ENCODE measurements at places on chromosomes 6 and 20.

DNA sequence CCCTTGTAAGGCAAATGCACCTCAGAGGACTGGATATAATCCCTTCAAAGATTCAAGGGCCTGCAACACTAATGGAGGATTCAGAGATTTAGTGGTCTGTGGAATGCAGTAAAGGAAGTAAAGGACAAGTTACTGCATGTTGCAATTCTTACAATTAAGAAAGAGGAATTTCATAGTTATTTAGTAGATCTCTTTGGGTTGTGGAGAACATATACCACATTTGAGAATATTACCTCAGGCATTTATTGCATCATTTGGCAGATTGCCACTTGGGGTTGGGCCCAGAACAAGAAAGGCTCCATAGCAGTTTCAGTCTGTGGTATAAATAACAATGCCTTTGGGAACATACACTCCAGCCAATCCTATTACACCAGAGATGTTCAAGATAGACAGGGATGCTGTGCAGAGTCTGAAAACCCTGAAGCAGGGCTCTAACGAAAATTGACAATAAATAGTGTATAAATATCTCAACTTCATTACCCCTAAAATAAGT, 20.9 kb upstream of the EPM2A start:
- no peak for DNase-seq

DNA sequence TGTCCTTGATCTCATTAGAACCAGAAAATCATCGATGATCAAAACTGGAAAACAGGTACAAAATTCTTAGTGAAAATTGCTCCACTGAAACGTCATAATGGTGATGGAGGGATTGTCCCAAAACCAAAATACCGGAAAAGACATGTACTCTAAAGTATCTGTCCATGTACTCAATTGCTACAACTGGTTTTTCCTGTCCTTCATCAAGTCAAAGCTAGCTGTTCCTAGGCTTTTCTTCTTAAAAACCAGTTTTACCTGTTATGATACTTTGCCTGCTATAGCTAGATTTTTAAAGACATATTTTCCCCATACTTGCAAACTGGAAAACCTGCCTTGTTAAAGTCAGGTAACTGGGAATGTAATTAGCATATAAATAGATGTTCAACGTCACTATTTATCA, 50.5 kb upstream of the LRRC1 start:
- DNase-seq = no peak

GRCh38 chr6:116352515-116353471, 18.0 kb upstream of the DSE start:
- no peak for DNase-seq

GRCh38 chr6:162715601-162716000, 12.0 kb downstream of the PRKN start:
- no peak for DNase-seq

GRCh38 chr20:62635852-62636251, 6.5 kb upstream of the SLCO4A1 start:
- DNase-seq = no peak
